ENCODE measurements at places on chromosomes 5 and 9.

- DNase-seq: no peak
Measured at GRCh38 chr5:122773619-122774018, 1.3 kb upstream of the SNX2 start.

GRCh38 chr5:179230061-179230461, 115.2 kb downstream of the ADAMTS2 start:
- no peak for DNase-seq

DNA sequence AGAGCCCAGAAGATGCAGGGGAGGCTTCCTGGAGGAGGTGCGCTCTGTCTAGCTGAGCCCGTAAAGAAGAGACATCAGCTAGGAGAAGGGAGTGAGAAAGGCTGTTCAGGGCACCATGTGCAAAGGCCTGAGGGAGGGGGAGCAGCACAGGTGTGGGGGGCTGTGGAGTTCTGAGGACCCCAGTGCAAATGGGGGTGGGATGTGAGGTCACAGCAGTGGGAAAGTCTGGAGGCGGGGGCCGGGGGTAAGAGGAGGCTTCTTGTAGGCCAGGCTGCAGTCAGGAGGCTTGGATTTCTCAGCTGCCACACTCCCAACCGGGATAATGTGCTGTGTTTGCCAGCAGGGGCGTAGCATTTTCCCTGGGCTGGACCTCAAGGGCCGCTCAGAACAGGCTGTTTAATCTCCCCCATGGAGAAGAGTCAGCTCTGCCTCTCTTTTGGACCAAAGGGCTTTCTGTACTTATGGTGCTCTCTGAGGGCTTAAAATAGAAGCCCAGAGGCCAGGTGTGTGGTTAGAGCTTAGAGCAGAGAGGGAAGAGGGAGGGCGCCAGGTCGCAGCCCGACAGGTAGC, 5.7 kb downstream of the NEURL1B start:
- DNase-seq: peak; percentile 18

GRCh38 chr9:129560881-129561306, 60.0 kb downstream of the C9orf50 start:
- DNase-seq: no peak

GRCh38 chr5:74651710-74652109, 11.2 kb upstream of the ENC1 start:
- DNase-seq: no peak

DNA sequence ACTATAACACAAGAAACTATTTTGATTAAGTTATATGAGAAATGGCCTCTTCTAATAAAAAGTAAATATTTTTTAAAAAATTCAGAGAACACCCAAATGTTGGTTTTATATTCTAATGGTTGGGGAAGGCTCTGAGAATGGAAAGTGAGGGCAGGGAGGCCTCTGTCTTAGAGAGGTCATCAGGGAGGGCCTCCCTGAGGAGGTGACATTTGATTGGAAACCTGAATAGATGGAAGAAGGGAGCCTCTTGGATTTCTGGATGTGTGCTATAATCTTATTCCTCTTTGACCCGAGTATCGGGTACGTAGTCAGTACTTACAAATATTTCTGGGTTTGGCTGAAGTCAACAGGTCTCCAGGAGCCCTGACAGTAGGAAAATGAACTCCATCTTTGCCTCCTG, 26.1 kb upstream of the GRPEL2 start:
- no peak for DNase-seq

- DNase-seq: peak; percentile 80
Measured at GRCh38 chr9:91037511-91038482, 236.2 kb downstream of the SYK start.

DNA sequence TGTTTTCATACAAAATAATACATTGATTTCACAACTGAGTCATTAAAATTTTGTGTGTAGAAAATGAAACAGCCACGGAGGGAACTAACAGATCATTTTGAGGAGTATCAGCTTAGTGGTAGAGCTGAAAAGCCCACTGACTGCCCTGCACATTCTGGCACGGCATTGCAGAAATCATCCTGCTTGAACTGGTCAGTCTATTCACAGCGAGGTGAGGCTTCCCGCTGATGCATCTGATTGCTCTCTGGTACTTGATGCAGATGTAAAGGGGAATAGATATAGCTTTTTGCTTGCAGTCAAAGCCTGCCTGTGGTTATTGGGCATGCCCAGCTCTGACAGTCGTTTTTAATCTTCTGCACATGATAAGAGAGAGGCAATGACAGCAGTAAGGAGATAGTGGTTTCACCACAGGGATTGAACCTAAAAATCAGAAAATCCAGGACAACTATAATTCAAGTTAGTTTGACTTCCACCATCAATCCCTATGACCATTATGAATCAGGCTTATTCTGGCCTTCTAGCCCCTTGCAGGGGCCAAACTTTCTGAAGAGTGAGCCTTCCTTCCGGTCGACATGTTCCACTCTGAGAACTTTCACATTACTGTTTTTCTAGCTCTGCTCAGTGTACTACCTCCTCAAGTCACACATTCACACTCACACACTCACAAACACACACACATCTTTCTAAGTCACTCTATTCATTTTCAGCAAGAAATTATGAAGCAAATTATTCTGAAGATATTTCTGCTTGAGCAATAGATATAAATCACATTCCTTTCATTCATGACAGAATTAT, 782.8 kb upstream of the NUDT12 start:
- no peak for DNase-seq

DNA sequence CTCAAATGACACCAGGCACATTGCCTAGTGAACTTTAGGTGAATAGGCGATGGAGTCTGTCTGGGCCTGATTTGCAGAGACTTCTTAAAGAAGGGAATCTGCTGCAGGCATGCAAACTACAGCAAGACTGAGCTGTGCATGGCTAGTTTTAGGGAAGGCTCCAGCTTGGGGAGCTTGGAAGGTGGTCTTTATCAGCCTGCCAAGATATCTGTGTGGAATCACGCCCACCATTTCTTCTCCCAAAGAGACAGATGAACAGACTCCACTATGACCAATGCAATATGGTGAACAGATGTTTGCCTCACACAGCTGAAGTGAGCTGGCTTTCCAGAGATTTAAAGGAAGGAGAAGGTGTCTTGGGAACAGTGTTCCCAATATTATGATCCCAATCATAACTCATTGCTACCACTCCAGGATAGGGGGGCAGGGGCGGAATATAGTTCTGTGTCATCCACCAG, 129.0 kb upstream of the HMHB1 start:
- DNase-seq: no peak

DNA sequence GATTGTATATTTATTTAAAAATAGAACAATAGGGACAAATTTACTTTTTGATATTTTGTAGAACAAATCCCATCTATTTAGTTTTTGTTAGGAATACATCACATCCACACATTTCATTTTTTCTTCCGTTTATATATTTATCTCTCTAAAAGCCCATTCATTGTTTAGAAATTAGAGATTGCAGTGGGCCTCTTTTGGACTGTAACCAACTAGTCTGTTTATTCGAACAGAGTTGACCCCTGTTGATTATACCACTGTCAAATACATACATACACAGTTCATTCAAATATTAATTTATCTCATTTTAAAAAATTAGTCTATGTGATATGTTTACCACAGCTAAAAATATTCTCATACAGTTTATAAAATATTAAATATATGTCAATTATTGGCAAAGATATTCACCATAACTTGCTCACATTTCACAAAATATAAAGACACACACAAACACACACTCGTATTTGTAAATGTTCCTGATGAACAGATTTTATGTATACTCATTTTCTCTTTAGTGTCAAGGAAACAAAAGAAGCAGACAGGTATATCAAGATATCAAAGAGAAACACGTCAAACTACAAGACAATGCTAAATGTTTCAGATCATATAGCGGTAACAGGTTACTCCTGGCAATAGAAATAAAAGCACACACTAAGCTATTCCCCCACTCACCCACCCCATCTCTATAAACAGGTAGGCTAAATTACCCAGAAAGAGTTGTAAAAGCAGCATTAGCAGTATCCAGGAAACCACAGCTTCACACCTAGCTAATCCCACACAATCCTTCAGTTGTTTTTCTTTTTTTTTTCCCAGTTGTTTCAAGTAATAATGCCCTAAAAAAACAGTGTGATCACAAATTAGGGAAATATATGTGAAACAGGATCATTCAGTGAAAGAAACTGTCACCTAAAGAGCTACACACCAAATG, 283.9 kb downstream of the ADAMTS6 start:
- DNase-seq: no peak

DNA sequence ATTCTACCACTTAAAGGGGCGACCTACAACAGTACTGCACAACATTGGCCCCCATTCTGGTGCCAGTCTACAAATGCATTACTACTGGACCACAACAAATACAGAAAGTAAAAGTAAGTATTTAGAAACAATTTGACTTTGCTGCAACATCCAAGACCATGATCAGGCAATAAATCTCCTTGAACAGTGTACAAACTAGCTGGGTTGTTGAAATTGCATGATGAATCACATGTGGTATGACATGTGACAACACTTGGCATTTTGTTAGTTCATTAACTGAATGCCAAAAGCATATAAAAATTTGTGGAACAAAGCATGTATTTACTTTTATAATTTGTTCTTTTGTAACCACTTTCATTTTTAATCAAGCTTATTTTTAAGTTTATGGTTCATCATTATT, 270.5 kb downstream of the NFIB start:
- DNase-seq: no peak

GRCh38 chr5:156327296-156327695, 332 bp downstream of the SGCD start:
- no peak for DNase-seq

GRCh38 chr5:151952238-151952637, 27.6 kb upstream of the GLRA1 start:
- no peak for DNase-seq

- no peak for DNase-seq
Measured at GRCh38 chr9:5493679-5494511, 16.4 kb upstream of the PDCD1LG2 start.
